ENCODE measurements at places on chromosomes 1 and 21.

DNA sequence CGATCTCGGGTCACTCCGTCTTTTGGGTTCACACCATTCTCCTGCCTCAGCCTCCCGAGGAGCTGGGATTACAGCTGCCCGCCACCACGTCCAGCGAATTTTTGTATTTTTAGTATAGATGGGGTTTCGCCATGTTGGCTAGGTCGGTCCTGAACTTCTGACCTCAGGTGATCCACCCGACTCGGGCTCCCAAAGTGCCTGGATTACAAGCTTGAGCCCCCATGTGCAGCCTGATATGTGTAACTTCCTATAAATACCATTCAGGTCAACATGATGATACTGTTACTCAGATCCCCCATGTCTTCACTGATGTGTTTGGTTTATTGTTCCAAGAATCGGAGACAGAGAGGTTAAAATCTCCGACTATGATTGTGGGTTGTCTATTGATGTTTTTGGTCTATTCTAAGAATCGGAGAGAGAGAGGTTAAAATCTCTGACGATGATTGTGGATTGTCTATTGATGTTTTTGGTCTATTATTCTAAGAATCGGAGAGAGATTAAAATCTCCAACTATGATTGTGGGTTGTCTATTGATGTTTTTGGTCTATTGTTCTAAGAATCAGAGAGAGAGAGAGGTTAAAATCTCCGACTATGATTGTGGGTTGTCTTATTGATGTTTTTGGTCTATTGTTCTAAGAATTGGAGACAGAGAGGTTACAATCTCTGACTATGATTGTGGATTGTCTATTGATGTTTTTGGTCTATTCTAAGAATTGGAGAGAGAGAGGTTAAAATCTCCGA is 17.0 kb downstream of the C1orf159 start:
- DNase-seq, result no peak

DNA sequence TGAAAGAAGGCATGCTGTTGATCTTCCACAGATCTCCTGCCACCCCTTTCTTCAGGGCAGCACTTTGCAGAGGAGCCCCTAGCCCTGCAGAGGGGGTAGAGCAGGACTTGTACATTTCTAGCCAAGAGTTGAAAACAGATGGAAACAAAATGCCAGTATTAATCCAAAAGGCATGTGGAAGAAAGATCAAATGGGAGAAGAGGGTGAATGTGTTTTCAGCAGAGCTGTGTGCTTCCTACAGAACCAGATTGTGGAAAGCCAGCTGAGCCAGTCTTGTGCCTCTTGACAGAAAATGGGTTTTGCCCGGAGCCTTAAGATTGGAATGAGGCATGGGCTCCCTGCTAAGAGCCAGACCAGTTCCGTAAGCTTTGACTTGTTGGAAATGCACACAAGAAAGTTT is 105.2 kb upstream of the TSPAN2 start:
- no peak for DNase-seq

- DNase-seq, result no peak
Observed at GRCh38 chr1:37052120-37052519, 17.8 kb upstream of the GRIK3 start.

GRCh38 chr1:229396585-229397206 is 37.2 kb downstream of the ACTA1 start:
- DNase-seq, result no peak
